ENCODE measurements at places on chromosomes 2 and 18.
A peak's percentile ranks its signal among the peaks of the same experiment; 100 is the strongest.

GRCh38 chr2:71830497-71831192 lies 317.0 kb downstream of the CYP26B1 start:
- DNase-seq, result no peak

- DNase-seq, result no peak
Measured at GRCh38 chr2:241820625-241821384, 11.8 kb downstream of the NEU4 start.

- DNase-seq, result no peak
Measured at GRCh38 chr18:21933931-21934765, 193.6 kb downstream of the MIB1 start.

GRCh38 chr2:173205375-173205774 lies 129.7 kb downstream of the MAP3K20 start:
- DNase-seq, result no peak

GRCh38 chr18:354003-354402 lies 86.2 kb upstream of the THOC1 start:
- no peak for DNase-seq

- DNase-seq, result no peak
Measured at GRCh38 chr2:142734231-142734630, 143.2 kb upstream of the KYNU start.

DNA sequence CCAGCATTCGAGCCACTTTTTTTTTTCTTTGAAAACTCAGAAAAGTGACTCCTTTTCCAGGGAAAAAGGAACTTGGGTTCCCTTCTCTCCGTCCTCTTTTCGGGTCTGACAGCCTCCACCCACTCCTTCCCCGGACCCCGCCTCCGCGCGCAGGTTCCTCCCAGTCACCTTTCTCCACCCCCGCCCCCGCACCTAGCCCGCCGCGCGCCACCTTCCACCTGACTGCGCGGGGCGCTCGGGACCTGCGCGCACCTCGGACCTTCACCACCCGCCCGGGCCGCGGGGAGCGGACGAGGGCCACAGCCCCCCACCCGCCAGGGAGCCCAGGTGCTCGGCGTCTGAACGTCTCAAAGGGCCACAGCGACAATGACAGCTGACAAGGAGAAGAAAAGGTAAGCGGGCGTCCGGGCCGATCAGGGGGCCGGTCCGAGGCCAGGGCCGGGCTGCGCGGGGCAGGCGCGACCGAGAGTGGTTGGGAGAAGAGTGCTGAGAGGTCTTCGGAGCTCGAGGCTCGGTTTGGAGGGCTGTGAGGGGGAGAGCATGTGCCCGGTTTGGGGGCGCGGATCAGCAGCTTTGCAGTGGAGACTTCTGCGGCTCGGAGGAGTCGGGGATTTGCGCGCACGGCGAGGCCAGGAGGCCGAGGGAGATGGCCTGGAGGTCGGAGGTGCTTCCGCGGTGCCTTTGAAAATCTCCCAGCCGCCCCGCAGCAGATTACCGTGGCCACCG lies 502 bp downstream of the EPAS1 start:
- peak; percentile 81 for DNase-seq

GRCh38 chr2:240916571-240917008 lies 10.5 kb downstream of the CROCC2 start:
- no peak for DNase-seq

Data from activated CD8-positive, alpha-beta memory T cell treated with anti-CD3 and anti-CD28 coated beads, Interleukin-2, amount 50 U/mL, for 4 hours (primary cell).